Melanocyte of skin (primary cell): ENCODE measurements at places on chromosomes 3 and 15. TPM values are rescaled to one million over a fixed set of nuclear protein-coding genes. Genes with fewer than 3 reads are reported as not detected.

The MASP1 gene
- 0.36 TPM in 1 of 2 replicates, not detected in the other for total RNA-seq

The CCDC9B gene
- 39.9 and 42.2 TPM in 2 replicates for total RNA-seq

The GATM gene
- 29.6 and 44.0 TPM in 2 replicates for total RNA-seq

The DLEC1 gene
- total RNA-seq: 0.15 TPM in 1 of 2 replicates, not detected in the other

The CLRN1 gene
- total RNA-seq: not detected in 2 replicates

The SEMA3G gene
- under 0.01 TPM in 1 of 2 replicates, not detected in the other for total RNA-seq

The PIGZ gene
- 4.4 and 5.5 TPM in 2 replicates for total RNA-seq

The SPTBN5 gene
- 2.5 and 3.8 TPM in 2 replicates for total RNA-seq

The CHD2 gene
- 53.0 and 74.1 TPM in 2 replicates for total RNA-seq

The CCDC39 gene
- not detected in 2 replicates for total RNA-seq

The PRR23A gene
- not detected in 2 replicates for total RNA-seq

The KLF13 gene
- 36.8 and 59.6 TPM in 2 replicates for total RNA-seq

The CHRNA7 gene
- total RNA-seq: 1.5 and 2.1 TPM in 2 replicates

The MORF4L1 gene
- total RNA-seq: 222 and 325 TPM in 2 replicates

The GOLGA8K gene
- 0.15 TPM in 1 of 2 replicates, not detected in the other for total RNA-seq

The RLBP1 gene
- total RNA-seq: 0.73 TPM in 1 of 2 replicates, not detected in the other

The CCNB2 gene
- 19.6 and 39.9 TPM in 2 replicates for total RNA-seq

The SLC6A11 gene
- not detected in 2 replicates for total RNA-seq

The CLCN2 gene
- total RNA-seq: 4.1 and 5.5 TPM in 2 replicates

The FETUB gene
- total RNA-seq: not detected in 2 replicates
